Panc1 (cell line): ENCODE measurements at places on chromosomes 12 and 14. TPM values are rescaled to one million over a fixed set of nuclear protein-coding genes. Genes with fewer than 3 reads are reported as not detected.

DNA sequence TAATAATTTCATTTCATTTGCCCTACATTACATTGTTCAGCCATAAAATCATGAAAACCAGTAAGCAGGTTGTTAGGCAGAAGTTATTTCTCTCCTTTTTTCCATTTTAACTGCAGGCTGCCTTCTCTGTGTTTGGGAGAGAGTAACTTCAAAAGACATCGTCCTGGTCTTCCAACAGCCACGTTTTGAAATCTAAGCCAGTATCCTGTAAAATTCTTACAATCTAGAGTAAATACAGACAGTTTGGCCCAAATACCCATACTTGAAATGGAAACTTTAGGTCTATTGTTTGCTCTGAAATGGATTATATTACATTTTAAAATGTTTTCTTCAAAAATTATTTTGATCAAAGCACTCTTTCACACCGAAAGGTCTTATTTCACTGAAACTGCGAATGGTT is 66.1 kb upstream of the SLCO1C1 start:
- no peak for DNase-seq
- no peak overlapping the region for H3K27ac ChIP-seq
- H3K4me1 ChIP-seq = no peaks in the 10 kb centered on the region
- no peaks in the 10 kb centered on the region for H3K27me3 ChIP-seq
- no peak overlapping the region for H3K4me3 ChIP-seq

- peaks cover 16% of the 10 kb centered on the region for H3K4me1 ChIP-seq
- H3K4me3 ChIP-seq = no peak overlapping the region
- no peak for DNase-seq
- peak overlapping the region; percentile 68; the same call in 1 of the 2 replicates for H3K27ac ChIP-seq
These were observed 22.4 kb downstream of the SOCS2 start for GRCh38 chr12:93594766-93595311.

DNA sequence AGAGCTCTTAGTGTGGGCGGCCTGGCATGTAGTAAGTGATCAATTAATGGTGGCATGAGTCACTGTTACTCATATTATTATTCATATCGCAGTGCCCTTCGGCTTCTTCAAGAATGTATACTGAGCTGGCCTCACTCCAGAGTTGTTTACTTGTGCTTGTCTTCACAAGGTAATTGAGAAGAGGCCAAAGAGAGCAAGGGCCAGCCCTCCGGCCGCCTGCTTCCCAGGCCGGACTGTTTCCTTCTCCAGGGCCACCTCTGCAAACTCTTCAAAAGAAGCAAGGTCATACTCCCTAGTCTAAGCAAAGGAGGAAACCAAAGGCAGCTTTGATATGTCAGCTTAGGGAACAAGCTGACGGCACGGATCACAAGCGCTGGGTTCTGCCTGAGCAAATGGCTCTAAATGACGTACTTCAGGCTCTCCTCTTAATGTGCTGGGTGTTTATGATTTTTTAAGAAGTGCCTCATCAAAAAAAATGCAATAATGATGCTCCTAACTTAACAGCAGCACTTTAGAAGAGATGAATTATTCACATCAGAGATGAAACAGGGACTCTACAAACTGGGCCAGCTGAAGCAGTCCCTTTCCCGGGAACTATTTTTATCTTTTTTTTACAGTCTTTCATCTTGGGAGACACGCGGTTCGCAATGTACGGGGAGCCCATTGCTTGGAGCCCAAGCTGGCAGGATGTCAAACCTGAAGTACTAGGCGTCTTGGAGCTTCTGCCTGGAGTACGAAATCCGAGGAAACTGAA is 65.6 kb upstream of the DLK1 start:
- no peaks in the 10 kb centered on the region for H3K27me3 ChIP-seq
- peak overlapping the region; percentile 75 for H3K27ac ChIP-seq
- H3K4me3 ChIP-seq = no peak overlapping the region
- H3K4me1 ChIP-seq = peaks cover 54% of the 10 kb centered on the region
- DNase-seq = no peak

DNA sequence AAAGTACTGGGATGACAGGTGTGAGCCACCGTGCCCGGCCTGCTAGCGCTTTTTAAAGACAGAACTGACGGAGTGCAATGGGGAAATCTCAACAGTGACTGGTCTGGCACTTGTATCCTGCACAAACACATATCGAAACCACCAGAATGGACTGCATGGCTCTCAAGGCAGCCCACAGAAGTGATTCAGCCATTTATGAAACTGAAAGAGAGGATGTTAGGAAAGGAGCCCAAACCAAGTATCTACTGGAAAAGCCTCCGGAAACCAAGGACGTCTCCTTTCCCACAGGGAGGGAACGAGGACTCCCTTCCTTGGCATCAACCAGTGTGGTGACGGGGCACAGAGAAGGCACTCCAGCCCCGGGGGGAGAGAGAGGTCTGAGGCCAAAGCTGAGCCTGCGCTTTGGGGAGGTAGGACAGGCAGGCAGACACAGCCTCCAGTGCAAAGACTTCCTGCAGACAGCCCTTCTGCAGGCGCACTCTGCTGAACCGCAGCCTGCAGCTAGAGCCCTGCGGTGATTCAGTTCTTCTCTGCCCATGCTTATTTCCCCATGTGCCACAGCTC is 16.5 kb downstream of the SLC15A4 start:
- H3K36me3 ChIP-seq = peaks cover 14% of the 10 kb centered on the region
- no peaks in the 10 kb centered on the region for H3K4me1 ChIP-seq
- no peak for DNase-seq
- H3K27ac ChIP-seq = no peak overlapping the region

- H3K27ac ChIP-seq = no peak overlapping the region
- no peaks in the 10 kb centered on the region for H3K36me3 ChIP-seq
- H3K4me1 ChIP-seq = no peaks in the 10 kb centered on the region
- no peak overlapping the region for H3K4me3 ChIP-seq
- DNase-seq = no peak
These were observed 31.1 kb upstream of the ANO2 start for GRCh38 chr12:5976196-5976595.

GRCh38 chr12:121590476-121591143 is 9.8 kb upstream of the KDM2B start:
- no peaks in the 10 kb centered on the region for H3K27me3 ChIP-seq
- DNase-seq = no peak
- no peak overlapping the region for H3K4me3 ChIP-seq
- H3K36me3 ChIP-seq = no peaks in the 10 kb centered on the region

GRCh38 chr12:14460212-14460841 is 94.8 kb downstream of the ATF7IP start:
- H3K4me1 ChIP-seq = no peaks in the 10 kb centered on the region
- H3K4me3 ChIP-seq = no peak overlapping the region
- no peak for DNase-seq
- H3K36me3 ChIP-seq = peaks cover 8% of the 10 kb centered on the region
- no peaks in the 10 kb centered on the region for H3K27me3 ChIP-seq

GRCh38 chr12:95218150-95219133 is 835 bp downstream of the VEZT start:
- H3K4me1 ChIP-seq = peaks cover 21% of the 10 kb centered on the region
- H3K4me3 ChIP-seq = peak overlapping the region; percentile 94
- DNase-seq = no peak
- peaks cover 5% of the 10 kb centered on the region; the same call in 1 of the 2 replicates for H3K36me3 ChIP-seq
- H3K27me3 ChIP-seq = no peaks in the 10 kb centered on the region
- H3K27ac ChIP-seq = peak overlapping the region; percentile 95

DNA sequence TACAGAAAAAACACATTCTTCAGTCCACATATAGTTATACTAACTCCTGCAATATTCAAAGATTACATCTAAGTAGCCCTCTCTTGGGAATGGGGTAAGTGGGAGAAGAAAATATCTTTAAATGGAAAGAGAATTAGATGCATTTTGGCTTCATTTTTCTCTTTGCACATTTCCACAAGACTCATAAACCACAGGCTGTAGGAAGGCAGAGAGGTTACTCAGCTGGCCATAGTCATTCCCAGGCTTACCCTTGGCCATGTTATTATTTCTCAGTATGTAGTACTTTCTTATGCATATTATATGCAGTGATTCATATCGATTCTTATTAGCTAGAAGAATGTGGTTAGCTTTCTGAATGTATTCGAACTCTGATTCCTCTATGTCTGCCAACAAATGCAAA is 92.2 kb downstream of the PTPRR start:
- H3K27ac ChIP-seq = no peak overlapping the region
- H3K27me3 ChIP-seq = no peaks in the 10 kb centered on the region
- H3K36me3 ChIP-seq = no peaks in the 10 kb centered on the region
- no peak overlapping the region for H3K4me3 ChIP-seq

- no peaks in the 10 kb centered on the region for H3K4me1 ChIP-seq
- DNase-seq = no peak
- H3K27me3 ChIP-seq = no peaks in the 10 kb centered on the region
- H3K36me3 ChIP-seq = no peaks in the 10 kb centered on the region
These were observed 275.2 kb downstream of the DACT1 start for GRCh38 chr14:58912799-58913432.

- no peaks in the 10 kb centered on the region for H3K36me3 ChIP-seq
- no peak for DNase-seq
- H3K4me3 ChIP-seq = no peak overlapping the region
- no peak overlapping the region for H3K27ac ChIP-seq
These were observed 32.4 kb upstream of the BEGAIN start for GRCh38 chr14:100619396-100620254.

- H3K4me3 ChIP-seq = no peak overlapping the region
- no peak for DNase-seq
- H3K4me1 ChIP-seq = no peaks in the 10 kb centered on the region
- no peaks in the 10 kb centered on the region for H3K36me3 ChIP-seq
- no peak overlapping the region for H3K27ac ChIP-seq
- no peaks in the 10 kb centered on the region for H3K27me3 ChIP-seq
These were observed 4.9 kb downstream of the NFATC4 start for GRCh38 chr14:24372701-24373416.

GRCh38 chr12:6390084-6390799 is 6.3 kb downstream of the LTBR start:
- H3K4me3 ChIP-seq = no peak overlapping the region
- H3K36me3 ChIP-seq = no peaks in the 10 kb centered on the region
- no peak for DNase-seq
- H3K27ac ChIP-seq = no peak overlapping the region

- no peaks in the 10 kb centered on the region for H3K36me3 ChIP-seq
- H3K27ac ChIP-seq = no peak overlapping the region
- no peak overlapping the region for H3K4me3 ChIP-seq
These were observed 17.2 kb upstream of the ELK3 start for GRCh38 chr12:96177013-96177412.

DNA sequence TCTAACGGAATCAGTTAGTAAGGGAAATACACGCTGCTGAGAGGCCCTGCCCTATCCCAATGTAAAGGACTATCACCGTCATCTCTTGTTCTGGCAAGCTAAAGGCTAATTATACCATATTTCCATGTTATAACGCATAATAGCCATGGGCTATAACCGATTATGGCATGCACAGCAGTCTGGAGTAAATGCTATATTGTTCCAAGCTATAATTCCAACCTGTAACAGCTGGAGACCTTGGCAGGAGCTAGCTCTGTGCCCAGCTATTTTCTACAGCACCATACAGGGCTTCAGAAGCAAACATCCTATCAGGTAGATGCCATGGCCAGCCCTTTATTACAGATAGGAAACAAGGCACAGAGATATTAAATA is 26.3 kb downstream of the SYNE3 start:
- DNase-seq = no peak
- H3K36me3 ChIP-seq = no peaks in the 10 kb centered on the region
- H3K4me1 ChIP-seq = no peaks in the 10 kb centered on the region
- H3K27me3 ChIP-seq = no peaks in the 10 kb centered on the region

GRCh38 chr12:57470970-57471656 is 8.6 kb downstream of the ARHGAP9 start:
- no peak overlapping the region for H3K27ac ChIP-seq
- 0 out of 2 replicates have a peak, but pooled peaks cover 2% of the 10 kb centered on the region for H3K27me3 ChIP-seq
- H3K4me3 ChIP-seq = no peak overlapping the region

DNA sequence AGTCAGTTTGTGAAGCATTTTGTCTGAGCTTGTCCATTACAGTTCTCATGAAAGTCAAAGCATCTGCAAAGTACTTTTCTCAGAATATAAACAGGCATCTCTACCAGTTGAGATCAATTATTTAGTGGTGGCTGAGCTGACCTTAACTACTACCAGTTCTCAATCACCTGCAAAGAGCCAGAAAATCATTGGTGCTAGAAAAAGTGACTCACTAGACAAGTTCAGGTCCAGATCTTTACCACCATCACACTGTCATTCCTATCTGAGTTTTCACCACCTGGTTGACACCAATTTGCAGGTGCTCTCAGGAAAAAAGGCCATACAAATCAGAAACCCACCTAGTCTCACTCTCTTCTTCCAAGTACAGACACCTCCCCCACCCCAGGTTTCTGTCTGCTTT is 33.3 kb downstream of the ITPR2 start:
- H3K4me3 ChIP-seq = no peak overlapping the region
- no peak for DNase-seq
- no peak overlapping the region for H3K27ac ChIP-seq
- H3K27me3 ChIP-seq = no peaks in the 10 kb centered on the region

DNA sequence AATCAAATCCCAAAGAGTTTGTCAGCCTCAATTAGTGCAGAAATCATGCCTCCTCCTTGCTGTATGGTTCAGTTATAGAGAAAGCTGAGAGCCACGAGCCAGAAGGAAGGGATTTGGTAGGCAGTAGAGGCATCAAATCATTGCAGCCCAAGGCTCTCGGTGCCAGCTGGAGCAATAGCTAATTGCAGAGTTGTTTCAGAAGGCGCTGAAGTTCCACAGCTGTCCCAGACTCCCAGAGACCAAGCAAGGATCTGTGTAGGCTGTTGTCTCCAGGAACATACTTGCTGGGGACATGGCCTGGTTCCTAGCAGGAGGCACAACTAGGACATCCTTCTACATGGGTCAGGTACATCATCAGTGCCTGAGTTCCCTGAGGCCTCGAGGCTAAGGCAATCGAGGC is 80.4 kb upstream of the WSCD2 start:
- H3K4me3 ChIP-seq = no peak overlapping the region
- no peaks in the 10 kb centered on the region for H3K27me3 ChIP-seq

DNA sequence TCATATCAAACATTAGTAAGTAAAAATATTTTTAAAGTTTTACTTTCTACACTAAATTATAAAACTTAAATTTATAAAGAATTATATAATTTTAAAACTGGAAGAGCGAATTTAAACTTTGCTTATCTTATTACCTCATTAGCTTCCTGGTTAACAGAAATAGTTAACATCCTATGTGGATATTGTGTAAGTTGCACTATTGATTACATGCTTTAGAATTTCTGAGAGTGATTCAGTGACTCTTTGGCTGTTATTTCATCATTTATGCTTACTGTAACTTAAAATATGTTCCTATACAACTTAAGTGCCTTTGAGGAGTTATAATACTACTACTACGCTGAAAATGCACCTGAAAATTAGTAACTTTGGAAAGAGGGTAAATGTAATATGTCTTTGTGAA is 101.4 kb downstream of the FOXA1 start:
- DNase-seq = no peak
- H3K4me3 ChIP-seq = no peak overlapping the region
- H3K36me3 ChIP-seq = no peaks in the 10 kb centered on the region
- H3K27ac ChIP-seq = no peak overlapping the region
- H3K4me1 ChIP-seq = no peaks in the 10 kb centered on the region

GRCh38 chr14:28831126-28831525 is 64.5 kb downstream of the FOXG1 start:
- no peak overlapping the region for H3K4me3 ChIP-seq
- no peaks in the 10 kb centered on the region for H3K36me3 ChIP-seq
- no peak overlapping the region for H3K27ac ChIP-seq
- H3K27me3 ChIP-seq = no peaks in the 10 kb centered on the region

CCDC175 gene
- not detected for total RNA-seq

RGS6 gene
- not detected for total RNA-seq

GPRC5D gene
- not detected for total RNA-seq

C14orf132 gene
- total RNA-seq = 23.0 TPM

MMP17 gene
- 30.0 TPM for total RNA-seq

SCNN1A gene
- 17.1 TPM for total RNA-seq

FGF6 gene
- total RNA-seq = not detected

BMAL2 gene
- 43.9 TPM for total RNA-seq

DBX2 gene
- total RNA-seq = not detected

SLCO1B1 gene
- total RNA-seq = not detected

SLC2A14 gene
- total RNA-seq = not detected

SLCO1A2 gene
- not detected for total RNA-seq

TMEM106C gene
- 93.7 TPM for total RNA-seq
